ENCODE measurements at places on chromosomes 4 and X. TPM values are rescaled to one million over a fixed set of nuclear protein-coding genes. Genes with fewer than 3 reads are reported as not detected.

The LONRF3 gene
- 0.99 TPM for polyA plus RNA-seq

The CFAP97 gene
- polyA plus RNA-seq: 46.3 TPM

The NUDT11 gene
- 17.3 TPM for polyA plus RNA-seq

The USP38 gene
- polyA plus RNA-seq: 7.6 TPM

The ZNF732 gene
- not detected for polyA plus RNA-seq

The DCLK2 gene
- 8.5 TPM for polyA plus RNA-seq

The NPY1R gene
- polyA plus RNA-seq: 20.3 TPM

The JCHAIN gene
- 0.34 TPM for polyA plus RNA-seq

The EFHC2 gene
- polyA plus RNA-seq: 8.3 TPM

The LDB2 gene
- polyA plus RNA-seq: 36.3 TPM

The HOPX gene
- 644 TPM for polyA plus RNA-seq

The RIPPLY1 gene
- polyA plus RNA-seq: not detected

The NHS gene
- polyA plus RNA-seq: 0.74 TPM

The GAGE12F gene
- not detected for polyA plus RNA-seq

The SULT1E1 gene
- polyA plus RNA-seq: not detected

The BMP15 gene
- not detected for polyA plus RNA-seq

The TBC1D19 gene
- polyA plus RNA-seq: 8.6 TPM

The C4orf51 gene
- polyA plus RNA-seq: not detected

The ITM2A gene
- polyA plus RNA-seq: 6.3 TPM

The MAGED1 gene
- polyA plus RNA-seq: 301 TPM

The UCP1 gene
- polyA plus RNA-seq: not detected

The PABPC4L gene
- polyA plus RNA-seq: 0.17 TPM

The STARD8 gene
- polyA plus RNA-seq: 0.06 TPM

The CSAG3 gene
- not detected for polyA plus RNA-seq

The NEXMIF gene
- polyA plus RNA-seq: 1.7 TPM

The FBXL5 gene
- polyA plus RNA-seq: 88.2 TPM

The NLGN4X gene
- polyA plus RNA-seq: 16.9 TPM

The PPP3CA gene
- 737 TPM for polyA plus RNA-seq

The SPACA5 gene
- polyA plus RNA-seq: not detected

The NIPAL1 gene
- polyA plus RNA-seq: 0.50 TPM

The CAPN6 gene
- 0.11 TPM for polyA plus RNA-seq

The POU3F4 gene
- polyA plus RNA-seq: 0.24 TPM

The GPR50 gene
- not detected for polyA plus RNA-seq

The TRAM1L1 gene
- 12.1 TPM for polyA plus RNA-seq

The PPEF1 gene
- 3.3 TPM for polyA plus RNA-seq

The PALLD gene
- 10.2 TPM for polyA plus RNA-seq

The SATL1 gene
- polyA plus RNA-seq: 1.2 TPM

The HSPA4L gene
- polyA plus RNA-seq: 136 TPM

The GUCY1B1 gene
- 81.6 TPM for polyA plus RNA-seq

The SHROOM4 gene
- polyA plus RNA-seq: not detected

The SYN1 gene
- polyA plus RNA-seq: 79.5 TPM

The SUPT20HL1 gene
- polyA plus RNA-seq: not detected

The RRH gene
- polyA plus RNA-seq: 0.89 TPM

Measured in Purkinje cell (primary cell).